ENCODE measurements at places on chromosomes 16 and 17.

DNA sequence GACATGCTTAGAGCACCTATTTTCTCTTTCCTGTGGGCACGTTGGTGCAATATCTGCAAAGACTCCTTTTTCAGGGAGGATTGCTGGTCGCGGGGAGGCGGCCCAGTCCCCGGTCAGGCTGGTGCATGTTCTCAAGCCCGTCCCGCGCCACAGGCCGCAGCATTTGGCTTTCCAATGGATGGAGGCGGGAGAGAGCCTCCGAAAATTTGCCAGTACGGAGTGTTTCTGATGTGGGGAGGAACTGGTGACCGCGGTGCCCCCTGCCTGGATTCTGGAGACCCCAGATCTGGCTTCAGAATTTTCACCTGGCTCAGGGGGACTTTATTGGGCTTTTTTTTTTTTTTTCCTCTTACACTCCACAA, 2.3 kb downstream of the CMIP start:
- DNase-seq: no peak

DNA sequence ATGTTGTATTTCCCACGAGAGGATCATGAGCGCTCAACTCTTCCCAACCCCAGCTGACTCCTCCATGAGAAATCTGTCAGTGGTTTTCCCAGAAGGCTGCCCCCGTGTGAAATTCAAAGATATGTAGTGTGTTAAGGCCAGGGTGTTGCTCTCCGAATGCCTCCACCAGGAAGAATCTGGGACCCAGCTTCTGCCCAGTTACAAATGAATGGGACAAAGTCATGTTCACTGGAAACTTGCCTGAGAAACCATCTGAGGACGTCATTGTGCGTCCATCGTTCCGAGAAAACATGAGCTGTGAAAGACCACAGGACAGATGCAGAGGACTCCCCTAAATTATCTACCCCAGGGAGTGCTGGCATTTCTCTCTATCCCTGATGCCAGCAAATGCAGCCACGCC, 86.0 kb downstream of the AIPL1 start:
- no peak for DNase-seq

GRCh38 chr16:27366687-27367460, 35.1 kb upstream of the IL21R start:
- DNase-seq: no peak

GRCh38 chr16:78478267-78478861, 378.9 kb downstream of the WWOX start:
- no peak for DNase-seq

- DNase-seq: no peak
Observed at GRCh38 chr17:4766201-4766600, 5.5 kb upstream of the TM4SF5 start.

DNA sequence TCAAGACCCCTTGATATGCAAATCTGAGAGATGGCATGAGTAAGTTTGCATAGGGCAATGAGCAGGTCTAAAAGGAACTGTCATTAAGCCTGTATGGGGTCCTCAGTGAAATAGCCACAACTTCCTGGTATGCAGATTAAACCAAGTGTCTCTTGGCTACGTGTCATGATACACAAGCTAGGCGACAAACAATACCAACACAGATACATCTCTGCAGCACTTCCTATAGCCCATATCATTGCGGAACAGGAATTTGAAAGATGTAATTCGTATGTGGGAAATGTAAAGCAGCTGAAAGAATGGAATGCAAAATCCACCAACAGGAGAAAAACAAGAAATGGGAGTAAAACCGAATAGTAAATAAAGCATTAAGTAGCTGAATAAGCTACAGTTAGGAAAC, 12.9 kb downstream of the PRSS22 start:
- DNase-seq: no peak

- no peak for DNase-seq
Observed at GRCh38 chr17:13209081-13209480, 191.3 kb upstream of the ELAC2 start.

GRCh38 chr16:68386628-68387027, 61.7 kb downstream of the SMPD3 start:
- DNase-seq: no peak

DNA sequence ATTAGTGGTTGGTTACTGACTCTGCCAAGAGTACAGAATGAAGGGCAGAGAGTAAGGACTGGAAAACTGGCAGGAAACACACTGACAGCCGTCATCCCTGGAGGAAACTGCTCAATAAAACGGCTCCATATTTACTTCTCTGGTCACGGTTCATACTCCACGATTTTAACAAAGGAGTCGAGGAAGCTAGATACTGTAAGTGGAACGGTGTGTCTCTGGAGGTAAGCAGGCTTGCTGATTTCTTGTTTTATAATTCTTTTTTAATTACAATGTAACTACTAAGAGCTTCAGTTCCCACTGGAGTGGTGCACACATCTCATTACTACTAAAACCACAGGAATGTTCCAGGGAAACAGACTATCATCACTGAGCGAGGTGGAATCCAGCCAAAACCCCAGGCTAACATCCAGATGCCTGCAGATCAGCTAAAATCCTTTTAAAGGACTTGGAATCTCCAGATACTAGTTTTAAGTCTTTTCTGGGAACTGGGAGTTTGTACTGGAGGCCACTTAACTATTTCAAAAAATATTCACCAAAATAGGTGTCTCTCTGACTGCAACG, 17.8 kb downstream of the SERPINF1 start:
- no peak for DNase-seq

DNA sequence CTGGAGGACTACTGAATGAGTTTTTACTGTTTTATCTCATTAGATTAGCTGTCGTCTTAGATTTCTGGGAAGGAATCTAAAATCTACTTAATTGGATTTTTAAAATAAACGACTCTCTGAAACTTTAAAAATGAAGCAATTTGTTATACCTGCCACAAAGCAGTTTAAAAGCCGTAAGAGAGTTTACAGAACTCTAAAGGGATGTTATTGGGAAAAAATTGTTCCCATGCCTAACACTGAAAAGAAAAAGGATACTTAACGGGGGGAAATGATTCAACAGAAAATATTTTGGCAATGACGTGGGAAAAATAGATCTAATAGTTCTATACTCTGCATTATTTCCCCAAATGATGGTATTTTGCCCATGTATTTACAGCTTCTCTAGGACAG, 27.0 kb downstream of the ARHGAP17 start:
- no peak for DNase-seq

DNA sequence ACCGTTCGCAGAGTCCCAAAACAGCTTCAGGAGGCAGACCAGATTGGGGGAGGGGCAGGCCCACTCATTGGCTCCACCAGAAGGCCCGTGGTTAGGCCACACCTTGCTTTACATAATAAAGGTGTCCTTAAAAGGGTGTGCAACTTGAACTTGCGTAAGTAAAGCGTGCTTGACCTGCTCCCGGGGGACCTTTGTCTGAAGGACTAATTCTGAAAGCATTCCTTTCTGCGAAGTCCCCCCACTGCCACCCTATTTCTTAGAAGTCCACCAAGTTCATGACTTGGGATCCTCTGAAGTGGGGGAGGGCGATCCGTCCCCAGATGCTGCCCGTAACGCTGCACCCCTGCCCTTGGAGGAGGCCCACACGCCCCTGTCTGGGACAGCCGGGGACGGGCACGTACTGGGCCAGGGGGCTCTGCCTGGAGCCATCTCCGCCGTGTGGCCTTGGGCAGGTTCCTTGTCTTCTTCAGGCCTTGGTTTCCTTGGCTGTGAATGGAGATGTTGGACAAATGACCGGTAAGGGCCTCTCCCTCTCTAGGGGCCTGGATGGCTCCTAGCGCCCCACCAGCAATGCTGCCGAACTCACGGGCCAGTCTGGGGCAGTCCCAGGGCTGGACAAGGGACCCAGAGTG, 823 bp upstream of the ZNF469 start:
- DNase-seq: no peak

DNA sequence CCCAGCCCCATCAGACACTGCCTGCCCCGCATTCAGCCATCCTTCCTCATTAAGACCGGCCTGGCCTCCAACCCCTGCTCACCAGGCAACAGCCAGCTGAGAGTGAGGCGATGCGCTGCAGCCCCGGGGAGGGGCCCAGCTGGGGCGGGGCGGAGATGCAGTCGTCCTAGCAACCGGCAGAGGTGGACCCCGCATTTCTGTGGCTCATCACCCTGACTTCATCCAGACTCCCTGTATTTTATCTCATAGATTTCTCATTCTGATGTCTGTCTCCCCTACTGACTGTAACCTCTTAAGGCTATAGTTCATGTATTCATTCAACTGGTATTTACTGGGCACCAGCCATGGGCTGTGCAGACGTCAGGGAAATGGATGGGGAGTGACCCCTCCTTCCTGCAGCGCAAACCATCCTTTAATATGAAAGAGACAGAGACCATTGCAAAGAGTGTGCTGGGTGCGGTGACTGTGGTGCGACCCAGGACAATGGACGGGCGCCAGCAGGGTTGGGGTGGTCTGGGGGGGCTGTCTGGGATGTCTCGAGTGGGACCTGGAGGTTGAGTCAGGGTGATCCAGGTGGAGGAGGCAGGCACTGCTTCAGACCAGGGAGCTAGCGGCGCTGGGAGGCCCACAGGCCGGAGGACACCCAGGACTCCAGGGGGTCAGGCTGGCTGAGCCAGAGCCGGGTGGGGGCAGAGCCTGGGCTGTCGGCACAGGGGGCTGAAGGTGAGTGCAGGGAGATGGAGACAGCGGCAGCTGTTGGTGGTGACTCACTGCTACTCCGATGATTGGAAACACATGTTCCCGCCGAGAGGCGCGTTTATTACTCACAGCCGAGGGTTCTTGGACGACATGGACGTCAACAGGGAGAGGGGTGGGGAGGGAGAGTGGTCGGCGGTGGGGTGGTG, 10.5 kb upstream of the TIMP2 start:
- no peak for DNase-seq

GRCh38 chr16:50474138-50474537, 74.1 kb upstream of the NKD1 start:
- no peak for DNase-seq

DNA sequence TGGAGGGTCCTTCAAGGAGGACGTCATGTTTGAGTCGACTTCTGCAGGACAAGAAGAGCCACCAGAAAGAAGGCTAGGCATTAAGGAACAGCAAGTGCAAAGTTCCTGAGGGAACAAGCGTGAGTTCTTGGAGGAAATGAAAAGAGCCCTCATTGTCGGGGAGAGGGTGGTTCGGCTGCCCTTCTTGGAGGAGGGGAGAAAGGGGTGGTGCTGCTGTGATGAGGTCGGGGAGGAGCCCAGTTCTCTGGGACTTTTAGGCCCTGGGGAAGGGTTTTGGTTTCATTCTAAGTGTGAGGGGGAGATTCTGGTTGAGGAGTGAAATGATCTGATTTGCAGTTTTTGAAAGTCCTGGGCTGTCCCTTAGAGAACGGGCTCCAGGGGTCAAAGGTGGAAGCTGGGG, 4.1 kb downstream of the BICDL2 start:
- DNase-seq: no peak

DNA sequence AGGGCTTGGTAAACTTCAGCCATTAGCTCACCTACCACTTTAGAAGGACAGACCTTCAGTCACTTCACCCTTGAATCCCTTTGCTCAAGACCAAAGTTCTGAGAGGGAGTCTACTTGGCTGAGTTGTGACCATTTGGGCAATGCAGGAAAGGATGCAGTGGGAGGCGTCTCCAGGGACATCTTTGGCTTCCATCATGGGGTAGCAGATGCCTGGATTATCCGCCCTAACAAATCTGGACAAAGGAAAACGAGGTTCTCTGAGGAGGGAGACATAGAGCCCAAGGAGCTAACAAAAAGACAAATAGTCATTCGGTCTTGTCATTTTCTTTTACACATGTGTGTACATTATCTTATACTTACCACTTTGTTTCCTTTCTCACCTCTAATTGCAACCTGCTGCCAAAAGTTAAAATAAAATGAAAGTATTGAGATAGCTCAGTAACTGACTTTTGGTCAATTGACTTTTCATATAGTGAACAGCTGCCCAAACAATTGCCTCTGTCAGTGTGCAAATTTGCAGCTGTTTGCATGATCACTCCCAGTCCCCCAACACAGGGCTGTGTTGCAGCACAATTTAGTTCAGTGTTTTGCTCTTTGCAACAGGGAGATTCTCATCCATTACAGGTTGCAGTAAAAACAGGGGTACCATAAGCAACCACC, 108.9 kb upstream of the EEF2KMT start:
- DNase-seq: no peak

DNA sequence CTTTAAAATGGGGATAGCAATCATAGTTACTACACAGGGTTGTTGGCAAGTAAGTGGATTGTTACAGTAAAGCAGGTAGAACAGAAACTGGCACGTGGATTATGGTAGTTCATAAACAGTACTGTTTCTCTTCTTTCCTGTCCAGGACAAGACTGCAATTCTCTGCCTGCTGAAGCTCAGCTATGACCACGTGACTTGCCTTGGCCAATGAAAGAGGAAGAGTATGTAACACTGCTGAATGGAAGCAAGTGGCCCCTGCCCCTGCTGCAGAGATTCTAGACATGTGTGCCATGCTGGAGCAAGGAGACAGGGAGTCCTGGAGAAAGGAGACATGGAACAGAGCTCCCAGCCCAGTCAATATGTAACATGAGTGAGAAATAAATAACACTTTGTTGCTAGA, 66.6 kb upstream of the TOX3 start:
- no peak for DNase-seq

- DNase-seq: no peak
Observed at GRCh38 chr17:27609611-27610303, 21.2 kb upstream of the LGALS9 start.

DNA sequence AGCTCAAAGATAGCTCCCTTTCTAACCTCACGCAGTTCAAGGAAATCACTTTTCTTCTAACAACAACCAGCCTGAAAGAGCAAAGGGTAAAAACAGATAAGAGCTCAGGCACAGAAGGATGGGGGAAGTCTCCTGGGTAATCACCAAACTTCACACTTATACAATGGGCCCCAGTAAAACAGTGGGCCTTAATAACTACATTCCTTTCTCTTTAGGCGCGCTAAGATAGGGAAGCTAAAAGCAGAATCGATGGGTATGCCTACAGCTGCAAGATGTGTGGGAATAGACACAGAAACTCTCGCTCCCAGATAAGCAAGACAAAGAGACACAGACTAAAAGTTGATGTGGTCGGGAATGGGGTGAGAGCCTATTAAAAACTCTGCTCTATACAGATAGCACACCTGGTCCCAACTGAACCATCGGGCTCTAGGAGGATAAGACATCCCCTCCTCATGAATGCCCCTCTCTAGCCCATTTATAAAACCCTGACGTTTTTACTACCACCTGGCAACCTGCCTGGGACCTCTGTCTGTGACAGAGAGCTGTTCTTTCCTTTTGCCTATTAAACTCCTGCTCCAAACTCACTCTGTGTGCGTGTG, 826 bp downstream of the LYZL6 start:
- no peak for DNase-seq

- DNase-seq: peak; percentile 32
Observed at GRCh38 chr17:48954300-48954755, 9.7 kb upstream of the SNF8 start.

Data from neuronal stem cell (in vitro differentiated cells).